ENCODE measurements at places on chromosomes 1 and 21. TPM values are rescaled to one million over a fixed set of nuclear protein-coding genes. Genes with fewer than 3 reads are reported as not detected.

The GPR37L1 gene
- total RNA-seq: 1.6 TPM

The NBPF6 gene
- 6.8 TPM for total RNA-seq

The TMEM82 gene
- not detected for total RNA-seq

The F13B gene
- total RNA-seq: 0.31 TPM

All from testis (tissue), 5 donors.